ENCODE measurements at places on chromosomes 6 and 20.

- DNase-seq: no peak
Measured at GRCh38 chr6:133835901-133836300, 53.0 kb upstream of the TCF21 start.

DNA sequence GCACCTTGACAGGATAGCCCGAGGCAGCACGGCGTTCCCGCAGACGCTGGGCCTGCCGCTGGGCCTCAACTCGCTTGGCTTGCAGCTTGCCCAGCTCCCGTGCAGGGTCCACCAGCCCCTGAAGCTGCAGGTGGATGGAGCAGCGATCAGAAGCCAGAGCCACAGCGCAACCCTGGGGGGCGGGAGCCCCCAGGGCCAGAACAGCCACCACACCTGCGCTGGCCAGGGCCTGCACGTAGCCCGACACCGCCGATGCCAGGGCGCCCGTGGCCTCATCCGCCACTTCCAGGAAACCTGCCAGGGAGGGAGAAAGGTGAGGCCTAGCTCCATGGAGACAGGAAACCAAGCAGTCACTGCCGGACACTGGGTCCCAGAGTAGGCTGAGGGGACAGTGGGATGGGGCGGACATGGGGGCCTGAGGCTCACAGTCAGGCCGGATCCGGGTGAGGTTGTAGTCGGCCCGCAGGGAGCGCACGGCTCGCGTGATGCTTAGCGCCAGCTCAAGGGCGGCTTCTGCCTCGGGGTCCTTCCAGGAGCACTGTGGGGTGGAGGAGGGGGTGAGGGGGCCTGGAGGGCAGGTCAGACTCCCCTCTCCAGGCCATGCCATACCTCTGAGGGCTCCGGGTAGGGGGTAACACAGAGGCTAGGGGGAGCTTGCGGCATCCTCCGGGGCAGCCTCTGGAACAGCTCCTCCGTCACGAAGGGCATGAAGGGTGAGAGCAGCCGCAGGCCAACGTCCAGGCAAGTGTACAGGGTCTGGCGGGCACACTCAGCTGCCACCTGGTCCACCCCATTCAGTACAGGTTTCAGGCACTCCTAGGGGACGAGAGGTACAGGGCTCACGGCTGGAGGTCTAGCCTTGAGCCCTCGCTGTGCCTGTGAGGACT lies 2.1 kb upstream of the VWA7 start:
- DNase-seq: no peak

- DNase-seq: no peak
Measured at GRCh38 chr6:42715871-42716270, 6.5 kb downstream of the PRPH2 start.

GRCh38 chr6:116492331-116493067 lies 18.9 kb upstream of the CALHM5 start:
- no peak for DNase-seq

GRCh38 chr20:14717134-14717999 lies 380.0 kb upstream of the FLRT3 start:
- DNase-seq: no peak

- DNase-seq: no peak
Measured at GRCh38 chr20:47642624-47643023, 140.9 kb downstream of the NCOA3 start.

GRCh38 chr6:159906400-159906799 lies 15.6 kb downstream of the MAS1 start:
- no peak for DNase-seq

GRCh38 chr6:157170535-157170934 lies 152.8 kb downstream of the TMEM242 start:
- DNase-seq: no peak

DNA sequence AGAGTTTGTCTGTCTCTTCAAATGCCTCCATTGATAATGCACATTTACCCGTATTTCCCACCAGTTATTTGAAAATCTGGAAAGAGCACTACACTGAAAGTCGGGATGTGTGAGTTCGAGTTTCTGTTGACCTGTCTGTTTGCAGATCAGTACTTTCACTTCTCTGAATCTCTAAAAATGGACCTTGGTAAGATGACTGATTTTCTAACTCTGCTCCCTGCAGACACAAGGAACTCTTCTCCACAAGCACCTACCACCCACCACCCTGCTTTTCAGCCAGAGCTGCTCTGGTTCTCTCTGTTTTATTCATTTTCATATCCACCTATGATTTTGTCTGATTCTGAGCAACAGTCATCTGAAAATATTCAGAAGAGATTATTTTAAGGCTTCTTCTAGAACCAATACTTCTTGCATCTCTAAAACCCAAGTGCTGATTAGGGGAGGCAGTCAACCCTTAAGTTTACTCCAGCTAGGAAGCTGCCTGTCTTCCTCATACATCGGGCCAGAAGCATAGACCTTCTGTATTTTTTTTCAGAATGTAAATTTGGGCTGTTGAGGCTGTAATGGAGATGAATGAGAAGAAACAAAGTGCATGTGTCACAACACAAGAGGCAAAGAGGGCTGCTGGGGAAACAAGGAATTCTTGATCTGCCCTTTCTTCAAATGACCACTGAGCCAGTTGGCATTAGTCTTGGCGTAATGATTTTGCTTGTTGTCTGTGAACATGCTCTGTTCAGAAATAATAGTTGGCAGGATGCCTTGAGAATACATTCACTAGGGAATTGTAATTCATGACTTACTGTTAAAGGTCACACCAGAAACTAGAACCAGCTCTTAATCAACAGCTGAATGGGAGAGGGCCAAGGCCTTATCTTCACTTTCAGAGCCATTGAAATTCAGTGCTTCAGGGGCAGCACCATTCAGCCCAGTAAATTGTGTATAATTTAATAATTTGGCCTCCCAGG lies 85.4 kb upstream of the MYLIP start:
- no peak for DNase-seq

DNA sequence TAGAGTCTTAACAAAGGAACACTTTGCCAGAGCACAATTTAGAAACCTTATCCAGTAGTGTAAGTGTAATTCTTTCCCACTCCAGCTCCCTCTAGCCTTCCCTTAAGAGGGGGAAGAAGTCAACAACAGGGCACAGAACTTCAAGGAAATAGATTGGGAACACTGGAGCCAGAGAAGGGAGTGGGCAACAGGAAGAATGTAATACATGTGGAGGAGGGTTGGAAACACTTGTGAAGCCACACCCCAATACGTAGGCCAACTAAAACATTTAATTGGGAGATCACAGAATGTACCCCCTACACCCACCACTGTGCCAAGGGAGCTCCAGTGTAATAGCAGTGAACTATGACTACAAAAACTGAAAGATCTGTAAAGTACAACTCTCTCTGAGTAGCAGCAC lies 735.7 kb upstream of the HS3ST5 start:
- DNase-seq: no peak

- no peak for DNase-seq
Measured at GRCh38 chr6:163014736-163015135, 287.0 kb downstream of the PACRG start.

DNA sequence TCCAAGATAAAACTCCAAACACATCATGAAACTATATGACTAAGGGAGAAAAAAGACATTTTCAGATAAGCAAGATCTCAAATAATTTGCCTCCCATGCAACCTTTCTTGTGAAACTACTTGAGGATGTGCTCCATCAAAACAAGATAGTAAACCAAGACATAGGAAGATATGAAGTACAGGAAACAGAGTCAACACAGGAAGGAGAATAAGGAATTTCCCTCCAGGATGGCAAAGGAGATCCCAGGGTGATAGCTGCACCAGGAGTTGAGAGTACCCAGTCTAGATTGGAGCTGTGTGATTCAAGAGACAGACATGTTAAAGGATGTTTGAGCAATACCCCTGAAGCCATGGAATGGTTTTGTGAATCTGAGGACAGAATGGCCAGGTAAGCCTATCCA lies 15.3 kb downstream of the IL17A start:
- DNase-seq: no peak

DNA sequence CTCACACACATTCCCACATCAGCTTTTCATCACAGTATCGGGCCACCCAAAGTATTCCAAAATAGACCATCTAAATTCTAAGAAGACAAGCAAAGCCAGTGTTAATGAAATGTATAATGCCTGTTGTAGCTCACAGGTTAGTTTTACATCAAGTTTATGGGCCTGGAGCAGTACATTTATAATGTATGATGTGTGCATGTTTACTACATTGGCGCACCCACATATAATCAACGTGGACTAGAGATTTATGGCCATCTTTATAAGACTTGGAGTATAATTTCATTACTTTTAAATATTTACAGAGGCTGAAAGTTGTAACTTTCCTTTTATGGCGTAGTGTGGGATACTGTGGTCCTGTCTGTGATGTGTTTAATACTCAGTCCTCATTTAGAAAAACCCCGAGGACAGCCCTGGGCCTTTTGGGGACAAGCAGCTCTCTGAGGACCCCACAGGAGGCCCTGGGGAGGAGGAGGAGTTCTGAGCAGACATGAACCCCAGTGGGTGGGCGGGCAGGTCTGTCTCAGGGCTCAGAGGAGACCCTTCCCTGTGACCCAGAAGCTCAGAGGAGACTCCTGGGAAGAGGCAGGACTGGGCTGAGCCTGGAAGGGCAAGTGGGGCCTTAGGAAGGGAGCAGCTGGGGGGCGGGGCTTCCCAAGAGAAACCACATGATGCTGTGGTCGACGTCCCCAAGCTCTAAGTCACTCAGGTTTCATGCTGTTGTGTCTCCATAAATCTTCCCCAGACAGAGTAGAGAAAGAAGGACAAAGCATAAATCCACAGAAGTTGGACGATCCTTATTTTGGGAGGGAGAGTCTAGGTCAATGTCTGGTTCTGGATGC lies 232.1 kb downstream of the PREX1 start:
- DNase-seq: peak; percentile 13

DNA sequence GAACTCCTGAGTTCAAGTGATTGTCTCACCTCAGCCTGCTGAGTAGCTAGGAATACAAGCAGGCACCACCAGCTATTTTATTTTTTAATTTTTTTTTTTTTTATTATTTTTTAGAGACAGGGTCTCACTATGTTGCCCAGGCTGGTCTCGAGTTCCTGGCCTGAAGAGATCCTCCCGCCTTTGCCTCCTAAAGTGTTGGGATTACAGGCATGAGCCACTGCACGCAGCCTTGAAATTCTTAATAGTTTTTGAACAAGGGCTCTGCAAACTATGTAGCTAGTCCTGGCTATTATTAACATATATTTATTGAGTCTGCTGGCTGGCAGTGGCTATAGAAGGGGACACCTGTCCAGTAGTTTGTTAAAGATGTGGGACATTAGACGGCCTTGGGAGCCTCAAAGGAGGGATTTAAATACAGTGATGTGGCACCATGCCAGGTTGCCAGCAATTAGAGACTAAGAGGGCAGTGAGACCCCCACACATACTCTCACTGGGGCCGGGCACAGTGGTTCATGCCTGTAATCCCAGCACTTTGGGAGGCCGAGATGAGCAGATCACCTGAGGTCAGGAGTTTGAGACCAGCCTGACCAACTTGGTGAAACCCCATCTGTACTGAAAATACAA lies 21.1 kb upstream of the TAF8 start:
- peak; percentile 20 for DNase-seq

DNA sequence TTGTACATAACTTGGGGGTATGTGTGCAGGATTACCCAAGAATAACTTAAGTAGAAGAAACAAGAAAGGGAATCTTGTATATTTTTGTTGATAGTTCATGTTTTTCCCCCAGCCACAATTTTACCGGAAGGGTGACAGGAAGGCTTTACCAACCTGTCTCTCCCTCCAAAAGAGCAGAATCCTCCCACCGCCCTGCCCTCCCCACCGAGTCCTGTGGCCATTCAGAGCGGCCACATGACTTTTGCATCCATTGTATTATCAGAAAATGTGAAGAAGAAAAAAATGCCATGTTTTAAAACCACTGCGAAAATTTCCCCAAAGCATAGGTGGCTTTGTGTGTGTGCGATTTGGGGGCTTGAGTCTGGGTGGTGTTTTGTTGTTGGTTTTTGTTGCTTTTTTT lies 22.0 kb downstream of the PRDM1 start:
- no peak for DNase-seq

DNA sequence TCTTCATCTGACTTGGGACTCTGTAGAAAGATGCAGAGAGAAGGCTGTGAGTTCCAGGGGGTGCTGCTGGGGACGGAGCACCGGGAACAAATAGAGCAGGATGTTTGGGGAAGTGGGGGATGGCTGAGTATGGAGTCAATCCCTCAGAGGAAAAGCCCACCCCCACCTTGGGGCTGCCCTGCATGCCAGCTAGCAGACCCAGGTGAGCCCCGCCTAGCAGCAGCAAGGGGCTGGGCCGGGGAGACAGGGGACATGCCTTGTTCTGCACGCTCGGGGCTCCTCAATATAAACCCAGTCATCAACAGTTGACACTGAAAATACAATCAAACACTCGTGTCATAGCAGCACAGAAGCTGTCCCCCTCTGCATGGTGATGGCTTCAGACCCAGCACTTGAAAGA lies 74.6 kb downstream of the NINL start:
- no peak for DNase-seq

DNA sequence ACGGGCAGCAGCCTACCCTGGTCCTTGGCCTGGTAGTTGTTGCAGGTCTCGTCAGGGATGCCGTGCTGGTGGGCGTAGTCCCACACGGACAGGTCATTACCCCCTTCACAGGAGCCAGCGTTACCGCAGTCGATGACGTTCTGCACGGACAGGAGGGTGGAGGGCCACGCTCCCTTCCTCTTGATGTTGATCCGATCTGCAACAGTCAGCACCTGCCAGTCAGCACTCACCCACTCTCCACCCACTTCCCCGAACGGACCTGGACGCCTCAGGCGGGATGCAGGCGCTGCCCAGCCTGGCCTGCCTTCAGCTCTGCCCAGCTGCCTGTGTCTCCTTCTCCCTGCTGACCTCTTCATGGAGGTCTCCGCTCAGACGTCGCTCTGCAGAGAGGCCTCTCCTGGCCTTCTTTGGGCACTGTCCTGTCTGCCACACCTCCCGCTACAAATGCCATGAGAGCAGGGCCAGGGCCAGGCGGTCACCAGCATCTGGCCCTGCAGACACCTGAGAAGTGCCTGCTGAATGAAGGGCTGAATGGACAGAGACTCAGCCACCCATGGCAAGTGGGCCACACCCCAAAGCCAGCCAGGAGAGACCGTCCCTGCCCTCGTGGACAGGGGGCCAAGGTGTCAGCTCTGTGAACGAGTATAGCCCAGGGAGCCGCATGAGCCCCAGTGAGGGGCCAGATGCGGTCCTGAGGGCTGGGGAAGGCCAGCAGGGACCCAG lies 5.4 kb downstream of the CTSZ start:
- DNase-seq: no peak

DNA sequence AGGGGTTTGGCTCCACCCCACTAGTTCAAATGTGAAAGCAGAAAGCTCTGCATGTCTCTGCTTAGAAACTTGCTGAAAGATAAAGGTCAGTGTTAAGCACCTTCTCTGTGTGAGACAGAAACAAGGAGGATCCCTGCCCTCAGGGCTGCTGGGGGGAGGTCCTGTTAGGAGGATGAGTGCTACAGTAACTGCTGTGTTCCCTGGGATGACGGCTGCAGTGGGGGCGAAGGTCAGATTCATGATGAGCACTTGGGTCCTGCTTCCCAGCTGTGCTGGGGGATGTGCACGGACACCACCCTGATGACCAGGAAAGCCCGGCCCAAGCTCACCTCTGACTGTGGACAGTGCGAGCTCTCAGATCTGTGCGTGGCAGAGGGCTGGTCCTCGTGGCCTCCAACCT lies 252.6 kb downstream of the DLL1 start:
- no peak for DNase-seq

DNA sequence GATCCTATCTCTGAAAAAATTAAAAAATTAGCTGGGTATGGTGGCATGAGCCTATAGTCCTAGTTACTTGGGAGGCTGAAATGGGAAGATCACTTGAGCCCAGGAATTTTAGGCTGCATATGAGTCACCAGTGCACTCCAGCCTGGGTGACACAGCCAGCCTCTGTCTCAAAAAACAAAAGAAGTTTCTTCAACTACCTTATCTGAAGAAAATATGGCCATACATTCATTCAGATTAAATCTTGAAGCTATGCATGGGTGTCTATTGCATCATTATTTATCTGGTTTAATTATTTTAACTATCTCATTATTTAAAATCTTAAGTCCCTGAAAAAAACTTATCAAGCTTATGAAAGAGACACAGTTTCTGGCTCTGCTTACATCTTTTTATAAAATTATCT lies 204.1 kb downstream of the SIM1 start:
- no peak for DNase-seq
